ENCODE measurements at places on chromosomes 3 and 15.
A peak's percentile ranks its signal among the peaks of the same experiment; 100 is the strongest.

GRCh38 chr3:140252812-140253656, 318.0 kb downstream of the CLSTN2 start:
- DNase-seq = no peak

GRCh38 chr3:113140876-113141275, 70.5 kb upstream of the BOC start:
- DNase-seq = no peak

DNA sequence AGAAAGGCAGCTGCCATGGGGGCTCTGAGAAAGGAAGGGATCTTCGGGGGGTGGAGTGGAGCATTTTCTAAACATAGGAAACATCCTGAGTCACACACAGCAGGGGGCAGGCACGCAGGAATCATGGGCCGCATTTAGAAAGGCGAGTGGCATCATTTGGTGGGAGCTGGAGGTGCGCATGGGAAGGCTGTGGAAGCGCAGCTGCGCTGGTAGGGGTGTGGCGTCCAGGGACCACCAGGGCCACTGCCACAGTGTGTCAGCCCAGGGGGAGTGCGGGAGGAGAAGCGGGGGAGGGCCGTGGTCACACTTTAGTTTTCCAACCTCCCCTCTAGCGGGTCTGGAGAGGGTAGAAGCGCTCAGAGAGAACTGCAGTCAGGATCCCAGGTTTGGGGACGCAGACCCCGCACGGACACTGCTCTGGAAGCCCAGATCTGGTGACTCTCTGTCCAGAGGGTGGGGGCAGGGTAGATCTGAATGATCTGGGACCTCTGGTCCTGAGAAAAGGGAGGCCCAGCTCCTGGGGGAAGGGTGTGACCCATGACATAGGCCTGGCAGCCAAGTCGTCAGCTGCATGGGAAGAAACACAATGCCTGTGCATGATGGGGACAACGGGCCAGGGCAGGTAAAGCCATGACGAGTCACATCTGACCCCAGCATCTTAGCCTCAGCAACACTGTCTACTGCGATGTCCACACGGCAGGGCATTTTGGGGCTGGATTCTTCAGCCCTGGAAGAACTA, 88.0 kb upstream of the IQSEC1 start:
- no peak for DNase-seq

GRCh38 chr3:14512281-14512941, 27.7 kb downstream of the GRIP2 start:
- no peak for DNase-seq

DNA sequence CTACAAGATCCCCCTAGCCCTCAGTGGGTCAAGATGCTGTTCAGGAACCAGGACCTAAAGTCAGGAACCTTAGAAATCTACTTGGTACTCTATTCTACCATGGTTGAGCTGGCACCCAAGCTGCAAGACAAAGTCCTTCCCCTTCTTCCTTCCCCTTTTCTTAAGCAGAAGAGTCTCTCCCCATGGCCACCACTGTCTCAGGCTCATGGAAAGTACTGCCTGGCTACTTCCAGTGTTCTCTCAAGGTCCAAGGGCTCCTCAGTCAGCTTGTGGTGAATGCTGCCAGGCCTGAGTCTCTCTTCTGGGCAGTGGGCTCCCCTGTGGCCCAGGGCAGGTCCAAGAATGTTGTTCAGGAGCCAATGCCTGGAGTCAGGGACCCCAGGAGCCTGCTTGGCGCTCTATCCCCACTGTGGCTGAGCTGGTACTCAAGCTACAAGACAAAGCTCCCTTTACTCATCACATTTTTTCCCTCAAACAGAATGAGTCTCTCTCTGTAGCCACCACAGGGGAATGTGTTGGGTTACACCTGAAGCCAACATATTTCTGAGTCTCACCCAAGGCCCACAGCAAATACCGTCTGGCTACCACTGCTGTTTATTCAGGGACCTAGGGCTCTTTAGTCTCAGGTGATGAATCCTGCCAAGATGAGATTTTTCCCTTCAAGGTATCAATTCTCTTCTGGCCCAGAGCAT, 18.1 kb upstream of the SLC27A2 start:
- no peak for DNase-seq

- DNase-seq = no peak
Measured at GRCh38 chr3:57952208-57952631, 56.0 kb upstream of the FLNB start.

- DNase-seq = no peak
Measured at GRCh38 chr15:94411846-94412245, 180.5 kb downstream of the MCTP2 start.

DNA sequence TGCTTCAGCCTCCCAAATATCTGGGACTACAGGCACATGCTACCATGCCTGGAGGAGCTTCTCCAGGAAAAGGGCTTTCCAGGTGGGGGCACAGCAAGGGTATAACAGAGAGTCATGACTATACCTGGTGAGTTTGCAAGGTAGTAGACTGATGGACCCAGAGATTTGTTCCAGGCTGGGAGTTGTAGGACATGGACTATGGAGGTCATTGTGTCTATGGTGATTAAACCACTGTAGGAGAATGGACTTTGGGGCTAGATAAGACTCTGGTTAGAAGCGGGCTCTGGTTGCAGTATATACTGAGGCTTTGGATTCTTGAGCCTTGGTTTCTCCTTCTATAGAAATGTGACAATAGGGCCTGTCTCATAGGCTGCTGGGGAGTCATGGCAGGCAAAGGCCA, 104.7 kb downstream of the EPHB1 start:
- no peak for DNase-seq

DNA sequence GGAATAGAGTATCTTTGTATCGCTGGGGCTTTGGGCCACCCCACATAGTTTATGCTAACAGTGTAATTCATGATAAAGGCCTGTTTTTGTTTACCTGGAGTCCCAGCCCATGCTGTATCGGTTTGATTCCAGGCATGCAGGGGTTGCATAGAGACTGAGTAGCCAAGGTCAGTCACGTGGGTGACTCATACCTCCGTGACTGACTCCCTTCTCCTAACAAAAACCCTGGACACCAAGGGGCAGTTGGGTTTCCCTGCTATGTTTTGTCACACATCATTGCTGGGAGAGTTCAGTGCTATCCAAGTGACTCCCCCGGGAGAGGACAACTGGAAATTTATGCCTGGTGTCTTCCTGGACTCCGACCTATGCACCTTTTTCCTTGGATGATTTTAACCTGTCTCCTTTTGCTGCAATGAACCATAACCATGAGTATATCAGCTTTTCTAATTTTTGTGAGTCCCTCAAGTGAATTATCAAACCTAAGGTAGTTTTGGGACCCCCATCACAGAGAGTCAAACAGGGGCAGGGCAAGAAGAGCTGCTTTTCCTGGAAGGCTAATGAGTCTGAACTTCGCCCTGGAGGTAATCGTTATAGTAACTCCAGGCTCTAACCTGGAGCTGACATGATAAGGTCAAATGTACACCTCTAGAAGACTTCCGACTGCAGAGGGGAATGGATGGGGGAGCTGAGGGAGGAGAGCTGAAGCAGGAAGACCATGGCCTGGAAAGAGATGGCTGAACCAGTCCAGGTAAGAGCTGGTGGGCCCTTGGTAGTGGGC, 57.0 kb downstream of the SRGAP3 start:
- no peak for DNase-seq

DNA sequence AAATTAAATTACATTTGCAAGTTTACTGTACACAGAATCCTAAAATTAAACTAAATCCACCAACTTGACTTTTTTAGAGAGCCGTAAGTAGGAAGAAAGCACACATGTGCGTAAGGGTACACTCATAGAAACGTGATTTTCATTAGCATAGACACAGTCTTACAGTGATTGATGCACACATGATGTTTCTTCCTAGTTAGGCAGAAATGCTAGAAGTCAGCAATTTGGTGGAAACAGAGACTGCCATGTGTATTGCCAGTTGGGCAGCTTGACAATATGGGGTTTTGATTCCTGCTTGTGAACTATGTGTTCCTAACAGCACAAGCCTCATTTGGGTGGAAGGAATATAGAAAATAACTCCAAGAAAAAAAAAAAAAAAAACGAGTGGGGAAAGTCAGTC, 878.5 kb downstream of the ROBO1 start:
- no peak for DNase-seq

- no peak for DNase-seq
Measured at GRCh38 chr15:62782071-62782841, 260.3 kb upstream of the TPM1 start.

DNA sequence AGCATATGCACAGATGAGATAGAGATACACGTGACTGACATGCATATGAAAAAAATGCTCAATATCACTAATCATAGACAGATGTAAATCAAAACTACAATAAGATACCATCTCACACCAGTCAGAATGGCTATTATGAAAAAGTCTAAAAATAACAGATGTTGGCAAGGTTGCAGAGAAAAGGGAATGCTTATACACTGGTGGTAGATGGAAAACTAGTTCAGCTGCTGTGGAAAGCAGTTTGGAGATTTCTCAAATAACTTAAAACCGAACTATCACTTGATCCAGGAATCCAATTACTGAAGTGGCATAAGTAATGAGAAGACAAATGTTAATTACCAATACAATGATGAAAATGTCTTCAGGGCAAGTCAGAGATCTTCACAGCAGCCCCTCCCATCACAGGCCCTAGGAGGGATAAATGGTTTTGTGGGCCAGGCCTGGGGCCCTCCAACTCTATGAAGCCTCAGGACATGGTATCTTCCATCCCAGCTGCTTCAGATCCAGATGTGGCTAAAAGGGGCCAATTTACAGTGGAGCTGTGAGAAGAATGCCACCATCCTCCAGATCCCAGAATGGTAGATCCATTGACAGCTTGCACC, 71.4 kb upstream of the PLSCR4 start:
- no peak for DNase-seq

GRCh38 chr3:12952343-12953200, 111.2 kb upstream of the RPL32 start:
- no peak for DNase-seq

GRCh38 chr3:65867463-65868210, 171.1 kb downstream of the MAGI1 start:
- DNase-seq = no peak

GRCh38 chr3:172384836-172385235, 63.4 kb downstream of the GHSR start:
- DNase-seq = no peak

- no peak for DNase-seq
Measured at GRCh38 chr3:165466856-165467255, 270.7 kb upstream of the SLITRK3 start.

DNA sequence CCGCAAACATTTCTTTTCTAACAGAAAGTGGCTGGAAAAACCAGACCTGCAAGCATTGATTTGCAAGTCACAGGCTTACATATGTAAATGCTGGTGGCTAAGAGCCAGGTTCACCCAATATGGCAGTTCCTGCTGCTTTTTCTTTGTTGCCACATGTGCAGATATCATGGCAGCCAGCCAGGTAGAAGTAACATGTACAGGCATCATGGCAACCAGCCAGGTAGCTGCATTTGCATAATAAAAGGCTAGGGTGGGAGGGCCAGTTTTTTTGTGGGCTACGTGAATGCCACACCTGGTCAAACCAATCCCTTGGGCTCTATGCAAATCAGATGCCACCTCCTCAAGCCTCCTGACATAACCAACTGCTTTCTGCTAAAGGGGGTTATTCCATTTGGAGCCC, 2.8 kb upstream of the SMCO1 start:
- DNase-seq = no peak

DNA sequence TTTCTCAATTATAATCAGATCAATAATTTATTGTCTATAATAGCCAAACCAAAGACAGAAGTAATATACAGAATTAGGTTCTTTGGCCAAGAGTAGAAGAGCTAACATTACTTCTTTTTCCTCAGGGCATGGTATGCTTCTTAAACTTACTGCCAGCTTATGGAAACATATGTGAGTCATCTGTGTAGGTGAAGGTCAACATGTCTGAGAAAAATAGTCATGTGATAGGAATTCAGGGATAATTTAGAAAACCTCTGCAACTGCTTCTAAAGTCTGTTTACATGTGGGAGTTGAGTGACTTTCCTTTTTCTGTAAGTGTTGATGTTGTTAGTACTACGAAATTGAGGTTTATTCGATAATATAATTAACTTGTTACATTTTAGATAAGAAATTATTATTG, 19.2 kb upstream of the MAP6D1 start:
- DNase-seq = no peak

DNA sequence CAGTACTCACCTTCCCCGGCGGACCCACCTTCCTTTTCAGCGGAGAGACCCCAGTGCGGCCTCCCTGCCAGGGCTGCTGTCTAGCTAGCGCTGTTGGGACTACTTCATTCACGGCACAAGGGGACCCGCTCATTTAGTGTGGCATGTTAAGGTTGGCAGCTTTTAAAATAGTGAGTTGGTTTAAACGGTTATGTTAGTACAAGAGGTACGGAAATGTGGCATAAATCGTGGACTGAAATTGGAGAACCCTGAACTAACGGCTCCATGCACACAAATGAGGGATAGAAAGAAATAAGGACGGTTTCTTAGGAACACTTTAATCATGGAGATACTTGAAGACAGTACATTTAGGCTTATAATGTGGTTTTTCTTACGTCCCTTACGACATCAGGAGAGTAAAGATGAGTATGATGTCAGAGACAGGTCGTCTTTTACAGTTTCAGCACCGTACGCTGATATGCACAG, 752 bp downstream of the CEP63 start:
- DNase-seq = peak; percentile 30

DNA sequence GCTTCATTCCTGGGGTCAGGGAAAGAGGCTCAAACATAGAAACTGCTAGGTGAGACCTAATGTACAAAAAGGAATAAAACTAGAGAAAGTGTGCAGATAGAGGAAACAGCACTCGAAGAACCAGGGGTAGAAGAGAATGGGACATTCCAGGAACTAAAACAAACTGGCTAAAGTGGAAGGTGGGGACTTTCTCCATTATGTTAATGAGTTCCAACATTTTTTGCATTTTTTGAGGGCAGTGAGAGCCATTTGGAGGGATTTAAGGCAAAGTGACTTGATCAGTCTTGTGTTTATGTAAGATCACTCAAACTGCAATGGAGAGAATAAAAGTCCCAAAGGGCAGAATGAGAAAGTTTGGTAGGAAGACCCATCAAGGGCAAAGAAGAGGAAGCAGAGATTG, 20.6 kb upstream of the SLC4A7 start:
- DNase-seq = no peak

GRCh38 chr3:65855370-65856100, 183.2 kb downstream of the MAGI1 start:
- DNase-seq = no peak

GRCh38 chr15:41943543-41944312, 28.6 kb downstream of the EHD4 start:
- DNase-seq = no peak

GRCh38 chr3:36596419-36596818, 167.9 kb downstream of the DCLK3 start:
- no peak for DNase-seq

Measured in effector CD4-positive, alpha-beta T cell (primary cell).